ENCODE measurements at places on chromosomes 7 and 10.
A peak's percentile ranks its signal among the peaks of the same experiment; 100 is the strongest.

- DNase-seq, result peak; percentile 99
Measured at GRCh38 chr10:35421553-35422178, 85.4 kb downstream of the CCNY start.

DNA sequence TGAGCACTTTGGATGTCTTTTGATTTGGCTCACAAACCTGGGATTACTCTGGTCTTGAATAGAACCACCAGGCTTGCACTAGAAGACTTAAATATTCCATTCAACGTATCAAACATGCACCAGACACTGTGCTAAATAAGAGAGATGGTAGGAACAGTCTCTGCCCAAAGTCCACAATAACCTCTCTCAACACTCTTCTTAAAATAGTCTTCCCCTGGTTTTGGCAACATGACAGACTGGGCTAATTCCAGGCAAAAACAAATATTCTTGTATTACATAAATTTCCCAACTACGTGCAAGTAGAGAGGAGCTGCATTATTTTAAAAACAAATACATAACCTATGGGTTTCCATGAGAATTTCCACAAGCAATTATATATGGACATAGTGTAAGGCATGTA, 64.8 kb upstream of the PAPSS2 start:
- no peak for DNase-seq

GRCh38 chr7:102153599-102153946, 133.1 kb upstream of the SH2B2 start:
- DNase-seq, result no peak

GRCh38 chr7:30618961-30619360, 24.3 kb downstream of the GARS1 start:
- DNase-seq, result no peak

DNA sequence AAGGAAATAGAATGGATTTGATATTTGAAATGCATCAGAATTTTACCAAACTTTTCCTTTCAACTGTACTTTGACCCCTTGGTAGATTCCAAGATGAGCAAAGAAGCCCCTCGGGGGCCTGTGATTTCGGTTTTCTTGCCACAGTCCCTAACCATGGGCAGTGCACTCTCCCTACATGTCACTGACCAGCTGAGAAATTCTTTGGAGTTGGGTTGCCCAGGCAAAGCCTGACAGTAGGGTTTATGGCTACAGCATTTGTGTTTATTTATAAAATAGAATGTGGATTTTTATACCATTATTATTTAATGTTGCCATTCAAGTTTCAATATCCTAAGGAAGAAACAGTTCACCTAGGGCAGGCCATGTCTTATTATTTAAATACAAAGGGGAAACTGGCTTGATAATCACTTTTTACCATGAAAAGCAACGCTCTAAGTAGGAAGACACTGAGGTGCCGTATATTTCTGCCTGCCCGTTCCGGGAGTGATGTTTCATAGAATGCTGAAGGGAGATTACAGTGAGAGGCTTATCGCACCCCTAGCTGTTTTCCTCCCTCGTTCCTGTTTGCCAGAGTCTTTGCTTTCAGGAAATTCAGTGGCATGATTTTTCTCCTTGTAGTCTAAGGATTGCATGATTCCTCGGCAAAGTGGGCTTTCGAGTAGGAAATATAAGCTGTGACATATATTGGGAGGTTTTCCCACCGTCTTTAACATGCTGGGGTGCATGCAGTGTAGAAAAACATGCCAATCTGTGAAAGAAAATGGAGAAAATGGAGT, 35.8 kb downstream of the WIPF3 start:
- no peak for DNase-seq

- peak; percentile 39 for DNase-seq
Measured at GRCh38 chr7:76260171-76260703, 42.2 kb upstream of the HSPB1 start.

DNA sequence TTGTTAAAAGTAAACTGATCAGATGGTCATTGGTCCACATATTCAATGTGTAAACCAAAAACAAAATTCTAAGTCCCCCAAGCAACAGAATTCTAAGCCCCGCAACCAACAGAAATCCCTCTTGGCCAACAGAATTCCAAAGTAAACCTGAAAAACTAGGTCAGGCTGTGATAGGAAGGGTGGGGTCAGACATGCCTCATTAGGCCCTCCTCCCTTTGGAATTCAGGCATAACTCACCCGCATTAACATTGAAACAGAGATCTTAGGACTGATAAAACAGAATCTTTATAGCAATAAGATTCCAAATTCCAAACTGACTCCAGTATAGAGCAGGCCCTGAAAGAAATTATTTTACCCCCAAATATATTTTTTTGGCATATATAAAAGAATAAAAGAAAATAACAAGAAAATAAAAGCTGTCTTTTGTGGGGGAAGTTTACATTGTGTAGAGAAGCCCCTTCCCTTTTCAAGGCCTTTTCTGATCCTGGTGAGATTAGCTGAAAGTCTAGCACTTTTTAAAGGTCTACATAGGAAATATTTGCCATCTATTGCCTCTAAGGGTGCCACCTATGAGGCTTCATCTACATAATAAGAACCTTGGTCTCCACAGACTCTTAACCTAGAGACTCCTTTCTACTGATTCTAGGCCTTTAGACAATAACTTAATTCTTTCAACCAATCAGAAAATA, 30.5 kb downstream of the GNAT3 start:
- DNase-seq, result peak; percentile 82

DNA sequence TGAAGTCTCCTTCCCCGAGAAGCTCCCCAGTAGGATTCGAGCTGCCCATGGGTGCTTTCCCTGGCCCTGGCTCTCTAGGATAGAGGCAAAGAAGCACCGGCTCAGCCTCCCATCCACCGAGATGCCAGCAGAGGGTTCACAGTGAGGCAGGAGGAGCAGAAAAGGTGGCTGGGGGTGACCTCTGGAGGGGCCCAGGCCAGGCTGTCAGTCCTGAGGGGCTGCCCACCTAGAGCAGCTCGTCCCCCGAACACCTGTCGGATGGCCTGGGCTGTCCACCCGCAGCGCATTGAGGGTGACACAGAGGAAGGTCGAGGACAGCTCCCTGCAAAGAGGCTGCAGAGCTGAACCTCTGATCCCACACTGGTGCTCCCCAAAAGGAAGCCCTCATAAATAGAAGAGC, 167.2 kb upstream of the PPP2R2D start:
- DNase-seq, result no peak

DNA sequence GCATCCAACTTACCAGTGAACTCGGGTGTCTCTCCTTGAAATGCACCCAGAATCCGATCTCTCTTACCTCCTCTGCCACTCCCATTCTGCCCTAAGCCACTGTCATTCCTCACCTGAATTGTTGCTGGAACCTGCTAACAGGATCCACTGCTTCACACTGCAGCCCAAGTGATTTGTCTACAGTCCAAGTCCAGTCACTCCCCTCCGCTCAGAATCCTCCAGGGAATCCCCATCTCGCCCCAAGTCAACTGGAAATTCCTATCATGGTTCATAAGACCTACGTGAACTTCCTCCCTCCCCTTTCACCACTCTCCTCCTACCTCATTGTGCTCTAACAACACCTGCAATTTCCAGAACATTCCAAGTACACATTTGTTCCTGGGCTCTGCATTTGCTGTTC, 91.3 kb downstream of the SCRN1 start:
- no peak for DNase-seq

DNA sequence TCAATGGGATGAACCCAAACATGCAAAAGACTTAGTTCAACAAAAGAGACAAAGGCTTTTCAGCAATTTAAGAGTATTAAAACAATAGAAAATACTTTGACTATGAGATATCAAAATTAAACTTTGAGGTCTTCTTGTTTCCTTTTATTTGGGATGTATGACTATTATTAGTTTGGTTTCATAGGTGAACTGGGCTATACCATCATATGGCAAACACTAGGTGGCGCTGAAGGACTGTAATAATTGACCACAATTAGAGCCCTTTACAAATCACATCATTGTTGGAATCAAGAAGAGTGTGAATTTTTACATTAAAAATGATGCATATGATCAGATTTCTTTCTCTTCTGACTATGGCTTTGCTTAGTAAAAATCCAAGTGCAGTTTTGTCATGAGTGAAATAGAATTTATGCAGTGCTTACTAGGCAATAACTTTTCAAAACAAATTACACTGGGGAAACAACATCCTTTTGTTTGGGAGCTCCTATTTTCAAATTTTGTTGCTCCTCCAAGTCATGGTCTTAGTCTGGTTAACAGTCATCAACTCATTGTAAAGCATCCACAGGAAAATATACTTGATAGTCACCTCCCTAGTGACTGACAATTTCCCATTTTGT, 14.7 kb upstream of the NXPH1 start:
- DNase-seq, result peak; percentile 70

GRCh38 chr7:64892666-64893309, 10.3 kb upstream of the ZNF273 start:
- no peak for DNase-seq

DNA sequence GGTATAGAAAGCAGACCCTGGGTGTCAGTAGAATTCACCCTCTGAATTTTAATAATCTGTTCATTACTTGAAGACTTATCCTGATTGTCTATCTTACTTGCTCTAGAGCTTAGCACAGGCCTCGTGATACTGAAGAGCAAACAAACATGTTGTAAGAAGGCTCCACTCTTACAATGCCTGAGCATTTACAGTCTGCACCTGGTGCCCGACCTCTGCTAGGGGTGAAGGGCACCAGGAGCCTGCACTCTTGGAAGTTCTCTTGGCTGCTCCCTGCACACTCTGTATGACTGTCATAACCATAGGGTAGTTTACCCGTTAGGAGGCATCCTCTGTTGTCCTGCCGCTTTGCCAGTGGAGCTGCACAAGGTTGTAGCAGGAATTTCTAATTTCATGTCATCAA, 91.3 kb upstream of the NPY start:
- DNase-seq, result no peak

DNA sequence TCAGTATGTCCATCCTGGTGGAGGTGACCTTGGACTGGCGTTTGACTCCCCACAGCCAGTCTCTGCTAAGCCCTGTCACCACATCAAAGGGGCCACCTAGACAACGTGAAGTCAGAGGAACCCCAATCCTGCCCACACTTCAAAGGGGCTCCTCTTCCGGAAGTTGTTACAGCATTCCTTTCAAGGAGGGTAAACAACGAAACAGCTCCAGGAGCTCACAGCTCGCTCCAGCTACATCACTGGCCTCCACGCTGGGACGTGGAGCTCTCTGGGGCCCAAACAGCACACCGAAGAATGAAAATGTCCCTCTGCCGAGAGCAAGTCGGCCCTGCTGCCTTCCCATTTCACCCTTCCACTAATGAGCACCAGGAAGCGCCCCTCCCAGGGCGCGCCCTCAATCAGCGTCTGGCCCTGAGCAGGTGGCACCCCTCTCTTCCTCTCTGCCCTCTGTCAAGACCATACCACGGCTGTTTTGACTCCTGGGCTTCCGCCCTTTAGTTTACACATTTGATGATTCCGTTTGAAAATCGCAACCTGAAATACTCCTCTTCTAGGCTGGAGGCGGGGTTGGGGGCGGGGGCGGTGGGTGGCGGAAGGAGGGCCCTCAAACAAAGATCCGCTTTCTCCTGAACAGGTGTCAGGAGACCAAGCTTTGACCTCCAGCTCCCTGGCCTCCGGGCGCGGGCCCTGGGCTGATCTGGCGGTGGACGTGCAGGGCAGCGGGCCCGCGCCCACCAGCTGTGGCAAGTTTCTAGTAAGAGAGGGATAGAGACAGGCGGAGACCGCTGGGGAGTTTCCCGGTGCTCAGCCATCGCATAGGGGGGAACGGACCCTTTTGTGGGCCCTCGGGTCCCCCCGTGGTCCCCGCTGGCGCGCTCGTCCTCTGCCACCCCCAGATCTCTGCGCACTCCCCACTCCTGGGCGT, 53.1 kb upstream of the KDM7A start:
- DNase-seq, result no peak

GRCh38 chr7:95725205-95725604, 47.1 kb upstream of the DYNC1I1 start:
- DNase-seq, result peak; percentile 18

DNA sequence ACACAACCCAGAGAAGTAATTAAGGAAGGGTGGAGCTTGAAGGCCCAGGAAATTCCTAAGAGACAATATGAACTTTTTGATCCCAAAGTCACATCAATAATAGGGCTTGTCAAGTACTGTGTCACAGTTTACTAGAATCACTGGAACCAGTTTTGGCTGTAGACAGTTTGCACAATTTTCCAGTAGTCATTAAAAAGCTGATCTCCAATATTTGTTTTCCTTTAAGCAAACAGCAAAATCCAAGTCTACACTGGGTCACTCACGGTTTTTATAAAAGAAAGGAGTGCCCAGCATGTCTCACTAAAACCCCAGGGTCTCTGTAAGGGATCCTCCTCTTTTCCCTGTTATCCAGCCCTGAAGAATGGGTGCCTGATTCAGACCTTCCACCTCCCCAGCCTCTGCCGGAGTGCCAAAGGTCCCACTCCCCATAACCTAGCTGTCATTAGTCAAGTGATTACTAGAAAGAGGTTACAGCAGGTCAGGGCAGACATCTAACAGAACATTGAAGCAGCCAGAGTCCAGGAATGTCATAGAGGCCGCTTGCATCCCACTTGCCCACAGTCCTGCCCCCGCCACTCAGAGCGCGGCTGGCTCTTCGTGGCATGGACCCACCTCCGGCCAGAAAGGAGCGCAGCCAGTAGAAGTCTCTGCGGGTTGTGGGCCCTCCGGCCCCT, 552 bp downstream of the SLC25A16 start:
- DNase-seq, result peak; percentile 33

DNA sequence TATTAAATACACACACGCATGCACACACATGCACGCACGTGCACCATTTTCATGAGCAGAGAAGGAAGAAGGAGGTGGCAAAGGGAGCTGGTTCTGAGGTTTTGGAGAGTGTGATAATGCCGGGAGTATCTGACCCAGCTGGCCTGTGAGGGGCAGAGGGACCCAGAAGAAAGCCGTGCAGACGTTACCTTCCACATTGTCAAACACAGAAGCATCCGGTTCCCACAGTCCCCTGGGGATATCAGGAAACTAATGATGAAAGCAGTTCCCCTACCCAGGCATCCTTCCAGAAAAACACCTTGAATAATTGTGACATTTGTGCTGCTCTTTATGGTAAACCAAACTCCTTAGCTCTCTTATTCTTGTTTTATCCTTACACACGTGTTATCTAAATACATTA, 85.7 kb upstream of the FAM180A start:
- no peak for DNase-seq

DNA sequence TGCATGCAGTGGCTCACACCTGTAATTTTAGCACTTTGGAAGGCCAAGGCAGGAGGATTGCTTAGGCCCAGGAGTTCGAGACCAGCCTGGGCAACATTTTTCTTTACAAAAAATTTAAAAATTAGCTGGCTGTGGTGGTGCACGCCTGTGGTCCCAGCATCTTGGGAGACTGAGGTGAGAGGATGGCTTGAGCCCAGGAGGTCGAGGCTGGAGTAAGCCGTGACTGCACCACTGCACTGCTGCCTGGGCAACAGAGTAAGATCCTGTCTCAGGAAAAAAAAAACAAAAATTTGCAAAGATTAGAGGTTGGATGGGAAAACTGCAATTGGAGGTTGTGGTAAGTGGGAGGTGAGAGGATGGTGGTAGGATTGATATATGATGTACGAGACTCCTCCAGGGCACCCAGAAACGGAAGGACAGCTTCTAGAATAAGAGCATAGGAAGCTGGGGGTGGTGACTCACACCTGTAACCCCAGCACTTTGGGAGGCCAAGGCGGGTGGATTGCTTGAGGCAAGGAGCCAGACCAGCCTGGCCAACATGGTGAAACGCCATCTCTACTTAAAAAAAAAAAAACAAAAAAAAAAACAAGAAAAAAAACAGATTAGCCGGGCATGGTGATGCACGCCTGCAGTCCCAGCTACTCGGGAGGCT, 19.1 kb upstream of the PARP12 start:
- DNase-seq, result no peak

GRCh38 chr10:116737627-116738327, 4.6 kb downstream of the HSPA12A start:
- DNase-seq, result no peak

- DNase-seq, result peak; percentile 93
Measured at GRCh38 chr7:134514663-134515062, 12.7 kb upstream of the AKR1B10 start.
